Neural crest cell (in vitro differentiated cells): ENCODE measurements at places on chromosomes 5 and 9. TPM values are rescaled to one million over a fixed set of nuclear protein-coding genes. Genes with fewer than 3 reads are reported as not detected.

The TLX3 gene
- 0.51 and 0.52 TPM in 2 replicates for total RNA-seq

DNA sequence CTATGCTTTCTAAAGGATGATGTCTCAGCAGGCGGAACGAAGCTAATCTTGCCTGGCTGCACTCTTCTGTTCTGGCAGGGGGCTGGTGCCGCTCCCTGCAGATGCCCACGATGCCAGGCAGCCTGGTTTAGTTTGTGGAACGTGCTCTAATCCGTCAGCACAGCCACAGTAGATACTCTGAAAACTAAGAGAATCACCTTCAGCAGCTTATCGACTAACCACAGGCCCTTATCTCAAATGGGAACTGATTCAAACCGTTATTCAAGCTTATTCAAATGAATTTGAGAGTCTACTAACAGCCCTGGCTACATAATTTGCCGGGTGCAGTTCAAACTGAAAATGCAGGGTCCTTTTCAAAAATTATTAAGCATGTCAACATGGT is 246.6 kb upstream of the ANKRD55 start:
- no peaks in the 10 kb centered on the region for H3K27me3 ChIP-seq
- no peaks in the 10 kb centered on the region for H3K36me3 ChIP-seq
- H3K4me3 ChIP-seq, result peak overlapping the region; percentile 88
- peak overlapping the region; percentile 76 for H3K27ac ChIP-seq
- peaks cover 49% of the 10 kb centered on the region for H3K4me1 ChIP-seq

The SLC36A2 gene
- not detected in 2 replicates for total RNA-seq

- no peak overlapping the region for H3K4me3 ChIP-seq
- no peak overlapping the region for H3K27ac ChIP-seq
- peaks cover 32% of the 10 kb centered on the region for H3K4me1 ChIP-seq
These were observed 38.5 kb upstream of the LCP2 start for GRCh38 chr5:170336065-170336464.

GRCh38 chr5:107248066-107248695 is 422.6 kb downstream of the EFNA5 start:
- peaks cover 6% of the 10 kb centered on the region for H3K4me1 ChIP-seq
- H3K27ac ChIP-seq, result no peak overlapping the region
- H3K27me3 ChIP-seq, result no peaks in the 10 kb centered on the region
- DNase-seq, result peak; percentile 57
- H3K4me3 ChIP-seq, result no peak overlapping the region

The P4HA2 gene
- total RNA-seq, result 10.8 and 11.3 TPM in 2 replicates

- DNase-seq, result no peak
- no peaks in the 10 kb centered on the region for H3K27me3 ChIP-seq
- H3K4me3 ChIP-seq, result no peak overlapping the region
- H3K36me3 ChIP-seq, result no peaks in the 10 kb centered on the region
These were observed 11.8 kb downstream of the FXN start for GRCh38 chr9:69047371-69047770.

DNA sequence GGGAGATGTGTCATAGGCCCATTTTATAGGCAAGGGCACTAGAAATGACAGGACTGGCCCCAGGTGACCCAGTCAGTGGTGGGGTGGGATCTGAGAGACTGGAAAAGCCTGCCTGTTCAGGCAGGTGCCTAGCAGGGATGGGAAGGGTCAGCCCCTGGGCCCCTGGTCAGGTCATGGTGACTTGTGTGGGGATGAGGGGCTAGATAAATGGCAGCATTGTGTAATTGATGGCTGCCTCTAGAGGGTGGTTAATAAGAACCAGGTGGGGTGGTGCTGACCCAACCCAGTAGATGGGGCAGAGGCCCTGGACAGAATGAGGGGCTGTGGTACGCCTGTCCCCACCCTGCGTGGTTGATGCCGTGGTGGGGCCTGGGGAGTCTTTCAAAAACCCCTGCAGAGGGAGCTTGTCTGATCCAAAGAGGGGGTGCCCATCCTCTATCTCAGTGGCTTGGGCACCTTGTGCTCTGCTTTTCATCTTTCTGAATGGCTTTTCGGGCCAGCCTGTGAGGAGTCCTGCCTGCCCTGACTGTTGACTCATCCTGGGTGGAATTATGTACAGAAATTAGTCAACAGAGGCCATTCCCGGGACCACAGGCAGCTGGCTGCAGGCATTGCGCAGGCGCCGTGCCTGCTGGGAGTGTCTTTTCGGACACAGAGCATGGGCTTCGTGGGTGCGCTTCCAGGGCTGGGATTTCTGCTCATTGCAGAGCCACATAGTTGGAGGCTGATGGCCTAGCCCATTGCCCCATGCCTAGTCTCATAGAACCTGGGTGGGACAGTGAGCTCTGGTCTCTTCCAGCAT is 93.6 kb upstream of the PITX1 start:
- no peak overlapping the region for H3K27ac ChIP-seq
- no peaks in the 10 kb centered on the region for H3K36me3 ChIP-seq
- no peaks in the 10 kb centered on the region for H3K4me1 ChIP-seq
- DNase-seq, result no peak
- peaks cover 2% of the 10 kb centered on the region for H3K27me3 ChIP-seq
- no peak overlapping the region for H3K4me3 ChIP-seq

DNA sequence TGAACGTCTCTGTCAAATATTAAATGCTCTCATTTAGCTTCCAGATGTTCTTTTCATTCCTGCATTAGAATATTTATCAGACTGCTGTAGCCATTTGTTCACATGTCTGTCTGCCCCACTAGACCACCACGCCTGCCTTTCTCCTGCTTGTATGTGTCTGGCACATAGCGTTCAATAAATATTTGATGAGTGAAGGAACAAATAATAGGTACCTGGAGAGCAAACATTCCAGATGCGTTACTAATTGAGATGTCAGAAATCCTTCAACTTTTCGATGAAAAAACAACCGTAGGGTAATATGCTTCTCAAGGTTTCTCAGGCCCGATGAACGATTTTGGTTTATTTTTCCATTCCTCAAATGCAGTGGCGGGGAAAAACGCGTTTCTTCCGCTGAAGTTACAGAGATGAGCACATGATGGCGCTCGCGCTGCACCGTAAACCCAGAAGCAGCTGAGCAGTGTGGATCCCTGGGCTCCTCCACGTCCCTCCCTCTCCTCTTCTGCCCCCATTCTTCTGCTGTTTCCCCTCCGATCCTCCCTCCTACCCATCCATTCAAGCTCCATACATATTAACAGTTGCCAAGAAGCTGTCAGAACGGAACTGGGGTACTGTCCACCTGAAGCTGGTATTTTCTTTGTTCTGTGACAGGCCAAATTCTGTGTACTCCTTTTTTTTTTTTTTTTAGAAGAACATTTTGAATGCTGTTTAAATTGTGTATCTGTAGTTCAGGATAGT is 245.4 kb downstream of the MPDZ start:
- peaks cover 10% of the 10 kb centered on the region for H3K4me1 ChIP-seq
- peak overlapping the region; percentile 47 for H3K4me3 ChIP-seq
- no peaks in the 10 kb centered on the region for H3K36me3 ChIP-seq
- peak; percentile 70 for DNase-seq
- no peaks in the 10 kb centered on the region for H3K27me3 ChIP-seq

GRCh38 chr5:132417010-132417439 is 47.5 kb downstream of the SLC22A5 start:
- no peak for DNase-seq
- no peaks in the 10 kb centered on the region for H3K36me3 ChIP-seq
- no peak overlapping the region for H3K4me3 ChIP-seq

The ERGIC1 gene
- total RNA-seq, result 106 and 108 TPM in 2 replicates

DNA sequence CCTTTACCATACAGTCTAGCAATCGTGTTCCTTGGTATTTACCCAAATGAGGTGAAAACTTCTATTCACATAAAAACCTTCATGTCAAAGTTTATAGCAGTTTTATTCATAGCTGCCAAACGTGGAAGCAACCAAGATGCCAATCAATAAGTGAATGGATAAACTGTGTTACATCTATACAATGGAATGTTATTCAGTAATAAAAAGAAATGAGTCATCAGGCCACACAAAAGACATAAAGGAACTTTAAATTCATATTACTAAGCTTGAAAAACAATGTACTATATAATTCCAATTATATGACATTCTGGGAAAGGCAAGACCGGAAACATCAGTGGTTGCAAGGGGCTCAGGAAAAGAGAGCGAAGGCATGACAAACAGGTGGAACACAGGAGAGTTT is 679.9 kb downstream of the ISL1 start:
- H3K27me3 ChIP-seq, result no peaks in the 10 kb centered on the region
- H3K4me1 ChIP-seq, result no peaks in the 10 kb centered on the region
- no peak overlapping the region for H3K27ac ChIP-seq
- peaks cover 4% of the 10 kb centered on the region for H3K36me3 ChIP-seq

The C1QTNF3 gene
- total RNA-seq, result 7.7 and 8.7 TPM in 2 replicates

GRCh38 chr5:127589309-127590030 is 59.4 kb upstream of the CTXN3 start:
- H3K4me1 ChIP-seq, result peaks cover 6% of the 10 kb centered on the region
- H3K4me3 ChIP-seq, result no peak overlapping the region
- no peaks in the 10 kb centered on the region for H3K27me3 ChIP-seq
- no peaks in the 10 kb centered on the region for H3K36me3 ChIP-seq
- DNase-seq, result no peak

The OLFML2A gene
- 0.09 and 0.14 TPM in 2 replicates for total RNA-seq

The NPR2 gene
- 26.9 and 27.6 TPM in 2 replicates for total RNA-seq

DNA sequence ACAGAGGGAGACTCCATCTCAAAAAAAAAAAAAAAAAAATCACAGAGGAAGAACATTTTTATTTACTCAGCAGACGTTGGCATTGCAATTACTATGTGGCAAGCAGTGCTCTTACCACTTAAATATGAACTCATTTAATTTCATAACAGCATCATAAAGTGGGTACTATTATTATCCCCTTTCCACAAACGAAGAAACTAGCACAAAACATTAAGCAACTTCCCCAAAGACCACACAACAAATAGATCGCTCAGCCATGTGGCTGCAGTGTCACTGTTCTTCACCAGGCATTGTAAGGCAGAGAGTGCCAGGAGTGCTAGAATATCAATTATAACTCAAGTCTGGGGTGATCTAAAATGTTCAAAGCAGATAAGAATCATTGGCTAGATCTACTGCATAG is 69.8 kb upstream of the PLPP6 start:
- no peak overlapping the region for H3K27ac ChIP-seq
- H3K27me3 ChIP-seq, result peaks cover 2% of the 10 kb centered on the region

The HTR4 gene
- not detected in 2 replicates for total RNA-seq

GRCh38 chr5:149405550-149406202 is 26.6 kb upstream of the IL17B start:
- no peak overlapping the region for H3K4me3 ChIP-seq
- no peak for DNase-seq
- H3K27ac ChIP-seq, result peak overlapping the region; percentile 79
- H3K27me3 ChIP-seq, result no peaks in the 10 kb centered on the region
- H3K4me1 ChIP-seq, result peaks cover 43% of the 10 kb centered on the region

- H3K36me3 ChIP-seq, result no peaks in the 10 kb centered on the region
- no peak overlapping the region for H3K4me3 ChIP-seq
- DNase-seq, result no peak
- peaks cover 44% of the 10 kb centered on the region for H3K27me3 ChIP-seq
- H3K4me1 ChIP-seq, result no peaks in the 10 kb centered on the region
These were observed 35.5 kb upstream of the B4GALT1 start for GRCh38 chr9:33202552-33203201.

- peaks cover 25% of the 10 kb centered on the region for H3K4me1 ChIP-seq
- H3K4me3 ChIP-seq, result peak overlapping the region; percentile 63
- peaks cover 92% of the 10 kb centered on the region for H3K27me3 ChIP-seq
- H3K36me3 ChIP-seq, result no peaks in the 10 kb centered on the region
- no peak for DNase-seq
These were observed 2.0 kb downstream of the LHX2 start for GRCh38 chr9:124013309-124014210.

DNA sequence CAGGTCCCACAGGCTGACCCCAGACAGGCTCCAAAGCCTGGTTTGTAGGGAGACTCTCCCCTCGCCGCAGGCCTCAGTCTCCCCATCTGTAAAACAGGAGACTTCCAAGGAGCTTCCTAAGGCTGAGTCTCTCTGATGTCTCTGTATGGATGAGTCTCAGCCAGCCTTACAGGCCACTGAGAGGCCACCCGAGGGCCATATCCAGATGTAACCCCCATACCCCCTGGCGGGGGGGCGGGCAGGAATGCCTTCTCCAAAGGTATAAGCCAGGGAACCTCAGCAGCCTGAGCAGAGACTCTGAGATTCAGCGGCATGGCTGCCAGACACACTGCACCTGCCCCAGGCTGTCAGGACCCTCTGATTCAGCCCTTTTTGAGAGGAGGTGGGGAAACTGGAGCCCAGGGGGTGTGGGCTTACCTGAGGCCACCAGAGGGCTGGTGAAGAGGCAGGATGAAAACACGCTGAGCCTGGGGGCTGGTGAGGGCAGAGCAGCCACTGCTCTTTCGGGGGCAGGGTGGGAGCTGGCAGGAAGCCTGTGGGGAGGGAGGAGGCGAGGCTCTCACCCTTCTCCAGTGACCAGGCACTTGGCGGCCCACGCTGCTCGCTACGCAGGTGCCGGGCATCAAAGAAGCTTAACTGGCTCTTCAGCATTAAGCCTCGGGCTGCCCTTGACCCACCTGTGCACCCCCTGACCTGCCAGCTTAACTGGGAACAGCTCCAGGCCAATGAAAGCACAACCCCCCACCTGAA is 5.5 kb upstream of the SUSD3 start:
- no peaks in the 10 kb centered on the region for H3K4me1 ChIP-seq
- no peak overlapping the region for H3K27ac ChIP-seq
- no peak overlapping the region for H3K4me3 ChIP-seq

DNA sequence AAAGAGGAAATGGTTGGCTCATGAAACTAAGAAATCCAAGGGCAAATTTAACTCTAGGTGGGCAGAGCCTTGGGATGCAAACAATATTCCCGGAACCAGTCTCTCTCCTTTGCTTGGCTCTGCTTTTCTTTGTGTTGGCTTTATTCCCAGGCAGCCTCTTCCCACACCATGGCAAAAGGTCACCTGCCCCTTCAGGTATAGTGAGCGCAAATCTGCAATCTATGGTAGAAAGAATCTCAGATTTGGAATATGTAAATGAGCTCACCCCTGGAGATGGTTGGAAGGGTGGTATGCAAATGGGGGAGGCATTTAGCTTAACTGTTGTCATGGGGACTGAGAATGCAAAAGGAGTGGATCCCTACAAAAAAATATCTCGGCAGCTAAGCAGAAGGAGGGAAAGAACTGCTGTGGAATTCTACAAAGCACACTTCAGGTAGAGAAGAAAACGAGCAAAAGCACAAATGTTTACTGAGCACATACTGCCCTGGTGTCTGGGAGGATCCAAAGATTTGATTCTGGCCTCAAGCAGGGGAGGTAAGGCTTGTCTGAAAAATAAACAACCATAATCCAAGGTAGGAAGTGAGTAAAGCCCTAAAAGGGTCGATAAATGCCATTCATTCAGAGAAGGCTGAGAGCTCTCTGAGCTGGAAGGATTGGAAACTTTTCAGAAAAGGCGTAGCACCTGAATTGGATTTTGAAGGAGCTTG is 139.7 kb downstream of the TLE1 start:
- DNase-seq, result no peak
- H3K27me3 ChIP-seq, result peaks cover 22% of the 10 kb centered on the region
- H3K36me3 ChIP-seq, result no peaks in the 10 kb centered on the region

DNA sequence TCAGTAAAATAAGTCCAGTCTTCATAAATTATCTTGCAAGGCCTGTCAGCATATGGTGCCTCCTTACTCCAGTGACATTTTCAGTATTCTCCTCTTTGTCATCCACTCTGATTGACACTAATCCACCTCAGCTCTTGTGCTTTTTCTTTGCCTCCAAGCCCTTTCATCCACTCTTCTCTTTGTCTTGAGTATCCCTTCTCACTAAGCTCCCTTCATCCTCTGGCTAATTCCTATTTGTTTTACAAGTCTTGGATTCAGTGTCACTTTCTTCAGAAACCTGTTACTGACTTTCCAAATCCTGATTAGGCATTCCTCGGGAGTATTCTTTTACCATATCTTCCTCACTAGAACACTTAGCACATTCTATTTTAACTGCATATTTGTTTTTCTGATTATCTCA is 100.6 kb upstream of the VCAN start:
- no peak overlapping the region for H3K27ac ChIP-seq
- H3K4me1 ChIP-seq, result peaks cover 19% of the 10 kb centered on the region
- no peaks in the 10 kb centered on the region for H3K36me3 ChIP-seq
- H3K4me3 ChIP-seq, result no peak overlapping the region
